ENCODE measurements at places on chromosomes 2 and 18. TPM values are rescaled to one million over a fixed set of nuclear protein-coding genes. Genes with fewer than 3 reads are reported as not detected.
A peak's percentile ranks its signal among the peaks of the same experiment; 100 is the strongest.

DNA sequence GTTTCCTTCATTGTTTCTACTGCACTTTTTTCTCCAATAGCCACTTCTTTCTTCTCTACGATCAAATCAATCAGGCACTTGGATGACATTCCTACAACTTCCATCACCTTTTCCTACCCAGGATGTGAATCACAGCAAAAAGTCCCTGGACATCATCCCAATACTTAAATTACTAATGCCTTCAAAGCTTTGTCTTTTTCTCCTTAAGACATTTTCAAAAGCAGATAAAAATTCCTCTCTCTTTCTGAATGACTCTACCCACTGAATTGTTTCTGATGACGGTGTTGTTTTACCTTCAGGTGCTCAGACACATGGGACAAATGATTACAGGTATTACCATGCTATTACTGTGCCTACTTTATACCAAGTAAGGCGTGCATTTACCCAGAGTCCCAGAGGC, 500.9 kb downstream of the FBXO15 start:
- no peak for DNase-seq

CYP27A1 gene
- 9.0 TPM for total RNA-seq

GRCh38 chr2:73218298-73218697, 4.3 kb downstream of the SMYD5 start:
- no peak for DNase-seq

DNA sequence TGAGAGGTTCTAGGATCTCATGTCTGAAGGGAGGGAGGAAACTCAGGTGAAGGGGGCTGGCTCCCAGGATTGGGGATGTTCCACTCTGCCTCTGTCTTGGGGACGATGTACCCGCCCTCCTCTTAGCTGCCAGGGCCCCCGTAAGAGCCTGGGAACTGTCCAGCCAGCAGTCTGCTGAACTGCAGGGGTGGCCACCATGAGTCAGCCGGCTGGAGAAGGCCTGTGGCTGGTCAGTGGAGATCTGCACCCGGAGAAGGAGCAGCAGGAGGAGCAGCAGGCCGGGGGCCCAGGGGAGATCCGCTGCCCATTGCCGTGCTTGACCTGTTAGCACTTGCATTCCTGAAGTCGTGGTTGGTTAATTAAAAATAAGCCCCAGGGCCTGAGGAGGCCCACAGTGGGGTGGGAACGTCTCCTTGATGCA, 180.3 kb downstream of the TFCP2L1 start:
- DNase-seq = no peak

HOXD12 gene
- not detected for total RNA-seq

DNA sequence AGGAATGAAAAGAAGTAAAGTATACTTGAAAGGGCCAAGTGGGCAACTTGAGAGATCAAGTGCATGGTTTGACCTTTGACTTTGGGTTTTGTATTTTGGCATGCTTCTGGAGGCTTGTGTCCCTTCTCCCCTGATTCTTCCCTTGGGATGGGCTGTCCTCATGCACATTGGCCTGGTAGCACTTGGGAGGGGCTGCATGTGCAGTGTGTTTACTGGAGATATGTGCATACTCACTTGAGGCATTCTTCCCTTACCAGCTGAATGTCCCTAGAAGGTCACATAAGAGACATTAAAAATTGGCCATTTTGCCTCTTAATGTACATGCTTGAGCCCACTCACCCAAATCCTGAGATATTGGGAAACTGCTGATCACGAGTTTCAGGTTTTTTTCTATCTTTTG, 65.2 kb downstream of the KYNU start:
- DNase-seq = no peak

NDC80 gene
- total RNA-seq = 8.6 TPM

HTR2B gene
- 0.80 TPM for total RNA-seq

DNA sequence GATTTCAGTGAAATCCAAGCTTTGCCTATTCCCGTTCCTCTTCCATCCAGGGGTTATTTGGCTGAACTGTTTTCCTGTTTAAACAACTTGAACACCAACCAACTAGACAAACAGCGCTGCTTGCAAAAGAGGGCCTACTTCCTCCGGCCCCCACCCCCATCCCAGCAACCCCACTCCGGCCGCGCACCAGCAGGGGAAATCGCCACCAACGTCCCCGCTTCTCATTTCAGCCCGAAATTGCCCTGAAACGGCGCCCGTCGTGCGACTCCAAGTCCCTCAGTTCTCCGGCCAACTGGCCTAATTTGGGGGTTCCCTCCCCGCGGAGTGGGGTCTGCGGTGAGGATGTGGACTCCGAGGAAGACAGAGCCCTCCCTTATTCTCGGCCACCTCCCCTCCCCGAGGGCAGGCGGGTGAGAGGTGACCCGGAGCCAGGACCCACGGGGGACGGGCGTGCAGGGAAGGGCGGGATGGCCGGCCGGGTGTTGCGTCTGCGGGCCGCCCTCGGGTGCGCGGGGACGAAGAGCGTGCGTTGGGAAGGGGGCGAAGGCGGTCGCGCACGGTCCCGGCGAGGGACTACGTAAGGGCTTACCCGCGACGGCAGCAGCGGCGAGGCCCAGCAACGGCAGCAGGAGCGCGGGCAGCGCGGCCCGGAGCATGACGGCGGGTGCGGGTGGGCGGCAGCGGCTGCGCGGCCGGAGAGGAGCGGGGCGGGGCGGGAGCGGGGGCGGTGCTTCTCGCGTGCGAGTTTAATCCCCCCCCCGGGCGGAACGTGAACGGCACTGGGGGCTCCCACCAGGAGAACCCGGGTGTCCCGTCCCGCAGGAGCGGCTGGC, at the start of gene CD302:
Gene CD302, minus strand, starts transcription at position 666 of the 833 bp plus-strand sequence. Its CDS starts 10 bp downstream, at position 656.
- peak; percentile 60 for DNase-seq

DNA sequence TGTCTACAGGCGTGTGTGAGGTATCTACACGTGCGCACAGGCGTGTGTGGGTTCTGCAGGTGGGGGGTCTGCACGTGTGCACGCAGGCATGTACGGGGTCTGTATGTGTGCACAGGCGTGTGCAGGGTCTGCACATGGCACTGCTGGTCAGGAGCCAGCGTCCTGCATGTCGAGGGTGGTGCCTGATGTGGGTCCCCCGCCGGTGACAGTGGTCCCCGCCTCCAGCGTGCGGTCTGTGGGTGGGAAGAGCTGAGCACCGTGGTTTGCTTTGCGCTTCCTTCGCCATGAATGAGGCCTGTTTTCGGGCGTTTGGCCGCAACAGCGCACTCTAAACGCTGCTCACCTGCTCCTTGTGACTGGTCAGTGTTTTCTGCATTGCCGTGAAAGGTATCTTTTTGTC, 57.2 kb downstream of the CTDP1 start:
- DNase-seq = no peak

DNA sequence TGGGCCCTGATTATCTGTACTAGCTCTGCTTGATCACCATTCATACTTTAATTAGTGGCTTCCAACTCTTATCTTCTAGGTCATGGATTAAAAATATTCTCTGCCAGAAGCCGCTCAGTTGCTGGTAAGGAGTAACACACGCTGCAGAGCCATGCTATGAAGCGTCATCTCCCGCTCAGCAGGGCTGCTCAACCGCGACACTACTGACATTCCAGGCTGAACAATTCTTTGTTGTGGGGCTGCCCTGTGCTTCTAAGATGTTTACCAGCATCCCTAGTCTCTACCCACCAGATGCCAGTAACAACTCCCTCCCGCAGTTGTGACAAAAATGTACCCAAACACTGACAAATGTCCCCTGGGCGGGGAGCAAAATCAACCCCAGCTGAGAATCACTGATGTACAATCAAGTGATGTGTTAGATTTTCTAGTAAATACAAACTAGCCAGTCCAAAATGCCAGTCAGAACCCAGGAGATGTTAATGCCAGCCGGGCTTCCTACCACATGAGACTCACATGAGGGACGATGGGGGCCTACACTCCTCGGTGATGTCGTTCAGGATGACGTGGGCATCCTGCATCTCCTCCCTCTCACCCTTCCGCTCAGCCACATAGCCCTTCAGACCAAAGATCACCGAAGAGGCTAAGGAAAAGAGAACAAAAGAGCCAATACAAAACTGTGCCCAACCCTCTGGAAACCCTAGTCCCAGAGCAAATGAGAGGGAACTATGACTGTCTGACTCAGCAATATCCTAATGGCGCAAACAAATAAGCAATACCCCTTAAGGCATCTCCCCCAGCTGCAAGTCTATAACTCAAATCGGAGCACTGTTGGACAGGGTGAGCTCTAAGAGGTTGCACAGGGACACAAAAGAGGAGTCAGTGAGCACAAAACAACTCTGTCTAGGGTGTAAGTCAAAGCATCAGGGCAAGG, 15.6 kb downstream of the ILKAP start:
- DNase-seq = no peak

DNA sequence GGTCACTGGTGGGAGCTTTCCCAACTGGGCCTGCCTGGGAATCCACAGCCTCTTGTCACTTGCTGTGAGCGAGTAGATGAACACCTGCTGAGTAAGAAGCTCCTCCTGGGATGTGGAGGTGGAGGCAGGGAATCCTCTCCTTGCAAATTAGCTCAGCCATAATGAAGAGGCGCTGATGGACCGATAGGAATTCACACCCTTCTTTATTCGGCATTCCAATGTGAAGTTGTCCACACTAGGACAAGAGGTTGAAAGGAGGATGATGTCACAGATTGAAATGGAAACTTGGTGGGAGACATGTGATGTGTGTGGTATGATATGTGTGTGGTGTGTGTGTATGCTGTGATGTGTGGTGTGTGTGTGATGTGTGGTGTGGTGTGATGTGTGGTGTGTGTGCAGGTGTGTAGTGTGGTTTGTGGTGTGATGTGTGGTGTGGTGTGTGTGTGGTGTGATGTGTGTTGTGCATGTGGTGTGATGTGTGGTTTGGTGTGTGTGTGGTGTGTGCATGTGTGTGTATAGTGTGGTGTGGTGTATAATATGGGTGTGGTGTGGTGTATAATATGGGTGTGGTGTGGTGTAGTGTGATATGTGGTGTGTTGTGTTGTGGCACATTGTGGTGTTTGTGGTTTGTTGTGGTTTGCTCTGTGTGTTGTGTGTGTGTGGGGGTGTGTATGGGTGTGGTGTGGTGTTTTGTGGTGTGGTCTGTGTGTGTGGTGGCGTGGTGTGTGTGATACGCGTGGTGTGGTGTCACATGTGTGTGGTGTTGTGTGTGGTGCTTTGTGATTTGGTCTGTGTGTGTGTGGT, 216.4 kb downstream of the BCL2 start:
- no peak for DNase-seq

OR6B2 gene
- total RNA-seq = 0.23 TPM

ARHGAP15 gene
- not detected for total RNA-seq

FTCDNL1 gene
- total RNA-seq = 1.0 TPM

DNA sequence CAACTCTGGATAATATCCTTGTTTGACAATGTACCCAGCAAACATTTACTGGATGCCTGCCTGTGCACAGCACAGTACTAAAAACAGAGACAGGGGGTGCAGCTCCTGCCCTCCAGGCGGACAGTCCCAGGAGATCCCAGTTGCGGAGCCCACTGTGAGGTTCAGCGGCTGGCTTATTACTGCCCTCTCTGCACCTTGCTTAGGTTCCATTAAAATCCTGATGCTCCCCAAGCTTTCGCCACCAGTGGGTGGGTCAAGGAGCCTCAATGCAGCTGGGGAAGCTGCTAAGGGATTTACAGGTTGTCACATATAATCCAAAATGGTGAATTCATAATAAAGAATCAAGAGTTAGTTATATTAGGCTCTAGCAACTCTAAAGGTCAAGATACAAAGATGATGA, 38.3 kb downstream of the CRACDL start:
- DNase-seq = no peak

DNA sequence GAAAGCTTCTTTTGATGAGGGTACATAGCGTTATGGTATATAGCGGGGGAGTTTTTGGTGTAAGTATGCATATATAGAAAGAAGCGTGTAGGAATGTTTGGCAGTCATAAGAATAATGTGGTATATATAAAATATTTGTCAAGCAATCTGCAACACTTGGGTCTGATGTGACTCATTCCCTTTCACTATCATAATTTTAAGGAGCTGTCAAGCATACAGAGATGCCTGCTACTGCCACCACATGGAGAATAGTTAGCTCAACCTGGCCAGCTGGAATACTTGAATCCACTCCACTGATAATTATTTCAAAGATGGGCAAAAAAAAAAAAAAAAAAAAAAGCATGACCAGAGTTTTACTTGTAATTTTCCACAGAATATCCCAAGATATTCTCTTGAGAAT, 559.8 kb upstream of the REG3G start:
- no peak for DNase-seq

GRCh38 chr2:110843959-110844510, 111.7 kb downstream of the ACOXL start:
- DNase-seq = no peak

DNA sequence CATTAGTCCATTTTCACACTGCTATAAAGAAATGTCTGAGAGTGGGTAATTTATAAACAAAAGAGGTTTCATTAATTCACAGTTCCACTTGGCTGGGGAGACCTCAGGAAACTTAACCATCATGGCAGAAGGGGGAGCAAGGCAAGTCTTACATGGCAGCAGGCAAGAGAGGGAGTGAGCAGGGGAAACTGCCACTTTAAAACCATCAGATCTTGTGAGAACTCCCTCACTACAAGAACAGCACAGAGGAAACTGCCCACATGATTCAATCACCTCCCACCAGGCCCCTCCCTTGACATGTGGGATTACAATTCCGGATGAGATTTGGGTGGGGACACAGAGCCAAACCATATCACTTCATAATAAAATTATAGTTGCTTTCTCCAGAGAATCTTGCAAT, 365.5 kb upstream of the ID2 start:
- no peak for DNase-seq

DNA sequence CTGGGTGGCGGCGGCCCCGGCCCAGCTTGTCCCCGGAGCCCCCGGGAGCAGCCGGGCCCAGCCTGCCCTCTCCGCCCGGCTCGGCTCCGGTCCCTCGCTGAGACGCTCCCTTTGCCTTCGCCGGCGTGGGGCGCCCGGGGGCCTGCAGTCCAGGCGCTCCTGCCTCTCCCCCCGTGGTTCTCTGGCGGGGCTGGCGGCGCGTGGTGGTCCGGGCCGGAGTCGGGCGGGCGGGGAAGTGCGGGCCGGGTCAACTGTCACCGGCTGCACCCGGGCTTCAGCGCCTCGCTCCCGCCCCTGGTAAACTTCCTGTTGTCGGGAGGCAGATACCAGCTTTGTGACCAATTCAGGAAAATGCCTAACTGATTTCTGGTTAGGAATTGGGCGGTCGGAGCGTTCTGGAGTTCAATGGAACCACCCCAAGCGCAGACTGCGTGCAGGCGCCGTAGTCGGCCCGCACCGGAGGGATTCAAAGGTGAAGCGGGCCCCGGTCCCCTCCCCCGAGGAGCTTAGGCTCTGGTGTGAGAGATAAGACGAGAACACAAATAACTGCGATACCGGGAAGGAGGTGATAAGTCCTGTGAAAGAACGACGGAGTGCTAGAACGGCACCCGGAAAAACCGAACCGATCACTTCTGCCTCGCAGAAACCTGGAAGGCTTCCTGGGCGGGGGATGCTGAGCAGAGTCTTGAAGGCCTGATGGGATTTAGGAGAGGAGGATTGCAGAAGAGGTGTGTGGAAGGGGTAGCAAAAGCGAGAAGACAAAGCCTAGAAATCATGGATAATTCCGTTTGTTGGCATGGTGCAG, 891 bp downstream of the CAB39 start:
- peak; percentile 59 for DNase-seq

DNA sequence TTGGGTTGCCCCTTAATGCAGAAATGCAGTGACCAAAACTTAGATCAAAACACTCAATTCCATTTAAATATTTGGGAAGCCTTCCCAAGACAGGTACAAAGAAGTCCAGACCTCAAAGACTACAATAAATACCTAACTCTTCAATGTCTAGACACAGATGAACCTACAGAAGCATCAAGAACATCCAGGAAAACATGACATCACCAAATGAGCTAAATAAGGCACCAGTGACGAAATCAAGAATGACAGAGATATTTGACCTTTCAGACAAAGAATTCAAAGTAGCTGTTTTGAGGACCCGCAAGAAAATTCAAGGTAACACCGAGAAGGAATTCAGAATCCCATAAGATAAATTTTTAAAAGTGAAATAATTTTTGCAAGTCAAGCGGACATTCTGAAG, 140.2 kb downstream of the XIRP2 start:
- DNase-seq = no peak

CREG2 gene
- total RNA-seq = 23.6 TPM

GRCh38 chr2:64780041-64780440, 126.3 kb upstream of the SERTAD2 start:
- DNase-seq = no peak
